ENCODE measurements at places on chromosomes 2 and 18. TPM values are rescaled to one million over a fixed set of nuclear protein-coding genes. Genes with fewer than 3 reads are reported as not detected.

IRS1 gene
- total RNA-seq = 20.5 TPM

KCNS3 gene
- total RNA-seq = 11.3 TPM

DNA sequence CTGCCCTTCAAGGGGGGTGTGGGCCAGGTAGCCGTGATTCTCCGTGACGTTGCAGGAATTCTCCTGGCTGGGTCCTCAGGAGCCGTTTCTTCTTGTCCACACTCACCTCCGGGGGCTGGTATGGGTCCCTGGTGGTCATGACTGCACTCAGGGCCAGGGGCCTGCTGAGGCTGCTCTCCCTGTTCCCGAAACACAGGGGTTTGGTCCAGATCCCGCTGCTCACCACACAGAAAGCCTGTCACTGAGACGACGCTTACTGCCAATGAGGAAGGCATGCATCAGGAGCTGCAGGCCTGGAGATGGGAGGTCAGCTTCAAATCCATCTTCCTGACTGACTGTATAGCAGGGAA, 160.7 kb downstream of the RTP5 start:
- H3K27ac ChIP-seq = no peak overlapping the region
- H3K4me3 ChIP-seq = no peak overlapping the region
- H3K4me1 ChIP-seq = no peaks in the 10 kb centered on the region
- no peaks in the 10 kb centered on the region for H3K36me3 ChIP-seq

DNA sequence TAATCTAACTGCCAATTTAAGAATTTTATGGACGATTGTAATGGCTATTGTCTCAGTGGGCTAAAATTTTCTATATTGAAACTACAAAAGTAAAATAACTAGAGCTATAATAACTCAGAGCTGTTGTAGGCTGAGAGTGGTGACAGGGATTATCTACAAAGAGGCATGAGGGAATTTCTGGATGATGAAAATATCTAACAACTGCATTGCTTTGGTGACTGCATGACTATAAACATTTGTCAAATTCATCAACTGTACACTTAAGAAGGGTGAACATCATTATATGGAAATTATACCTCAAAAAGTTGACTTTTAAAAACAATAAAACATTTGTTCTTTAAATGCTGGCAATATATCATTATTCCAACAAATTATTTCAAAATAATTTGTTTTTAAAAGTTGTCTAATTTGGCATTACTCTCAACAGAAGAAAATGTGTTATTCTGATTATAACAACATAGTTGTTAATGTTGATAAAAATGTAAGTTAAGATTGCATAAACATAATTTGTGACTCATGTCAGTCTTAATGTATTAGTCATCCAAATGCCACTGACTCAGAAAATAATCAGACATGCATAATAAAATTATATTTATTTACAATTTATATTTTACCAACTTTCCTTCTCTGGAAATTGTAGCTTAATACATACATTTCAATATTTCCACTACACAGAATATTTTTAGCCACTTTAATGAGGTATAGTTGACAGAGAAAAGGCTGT, 865.1 kb upstream of the VRK2 start:
- H3K27me3 ChIP-seq = no peaks in the 10 kb centered on the region
- no peak overlapping the region for H3K27ac ChIP-seq
- no peak for DNase-seq
- no peaks in the 10 kb centered on the region for H3K4me1 ChIP-seq
- no peaks in the 10 kb centered on the region for H3K36me3 ChIP-seq

DNA sequence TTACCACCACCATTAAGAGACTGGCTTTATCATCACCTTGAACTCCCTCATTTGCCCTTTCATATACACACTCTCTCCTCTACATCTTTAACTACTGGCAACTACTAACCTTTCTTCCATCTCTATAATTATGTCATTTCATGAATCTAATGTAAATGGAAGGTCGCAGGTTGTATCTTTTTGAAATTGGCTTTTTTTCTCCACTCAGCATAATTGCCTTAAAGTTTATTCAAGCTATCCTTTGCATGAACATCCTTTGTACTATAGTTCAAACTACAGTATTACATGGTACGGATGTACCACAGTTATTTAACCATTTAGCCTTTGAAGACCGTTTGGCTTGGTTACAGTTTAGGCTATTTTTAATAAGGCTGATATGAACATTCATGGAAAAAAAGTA, 129.5 kb upstream of the ZNF804A start:
- DNase-seq = no peak
- H3K4me3 ChIP-seq = no peak overlapping the region
- H3K4me1 ChIP-seq = no peaks in the 10 kb centered on the region
- H3K27me3 ChIP-seq = no peaks in the 10 kb centered on the region
- H3K36me3 ChIP-seq = no peaks in the 10 kb centered on the region

- no peaks in the 10 kb centered on the region for H3K4me1 ChIP-seq
- no peak overlapping the region for H3K27ac ChIP-seq
- no peak overlapping the region for H3K4me3 ChIP-seq
Measured at GRCh38 chr18:25713103-25713502, 361.1 kb upstream of the ZNF521 start.

DNA sequence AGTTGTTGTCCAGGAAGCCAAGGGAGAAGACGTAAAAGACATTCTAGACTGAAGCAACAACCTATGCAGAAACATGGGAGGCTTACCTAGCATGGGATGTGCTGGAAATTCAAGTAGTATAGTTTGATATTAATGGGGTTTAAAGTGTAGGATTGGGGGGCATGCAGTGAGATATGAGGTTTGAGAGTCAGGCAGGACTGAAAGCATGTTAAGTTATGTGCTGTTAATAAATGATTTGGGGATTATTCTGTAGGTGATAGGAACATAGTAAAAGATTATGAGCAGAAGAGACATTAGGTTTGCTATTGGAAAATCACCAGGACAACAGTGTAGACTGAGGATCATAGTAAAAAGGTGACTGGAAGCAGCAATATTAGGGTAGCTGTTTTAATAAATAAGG, 3.2 kb downstream of the EHBP1 start:
- no peak for DNase-seq
- H3K27ac ChIP-seq = no peak overlapping the region
- no peak overlapping the region for H3K4me3 ChIP-seq
- H3K36me3 ChIP-seq = no peaks in the 10 kb centered on the region
- H3K4me1 ChIP-seq = peaks cover 8% of the 10 kb centered on the region
- no peaks in the 10 kb centered on the region for H3K27me3 ChIP-seq

All from esophagus squamous epithelium (tissue), 5 donors.